ENCODE measurements at places on chromosomes 3 and 15.
A peak's percentile ranks its signal among the peaks of the same experiment; 100 is the strongest.

DNA sequence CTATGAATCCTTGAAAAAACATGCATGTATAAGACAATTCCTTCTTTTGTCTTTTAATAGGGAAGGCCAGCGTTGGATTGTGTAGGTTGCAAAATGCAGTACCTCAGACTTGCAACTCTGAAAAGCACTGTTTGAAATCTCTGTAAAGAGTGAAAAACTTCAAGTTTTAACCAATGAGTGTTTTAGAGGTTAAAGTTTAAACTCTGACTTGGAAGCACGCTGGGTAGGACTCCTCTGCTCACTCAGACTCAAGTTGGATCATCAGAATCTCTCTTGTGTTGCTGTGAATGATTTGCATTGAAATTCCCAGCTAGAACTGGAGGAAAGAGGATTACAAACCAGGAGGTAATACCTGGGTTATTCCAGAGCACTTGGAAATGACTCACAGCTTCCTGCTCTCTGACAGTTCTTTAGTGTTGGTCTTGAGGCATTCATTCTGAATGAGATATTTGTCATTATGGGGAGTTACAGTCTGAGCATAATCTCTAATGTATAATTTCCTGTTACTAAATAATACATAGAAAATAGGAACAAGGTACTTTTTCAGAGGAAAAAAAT is 49.1 kb downstream of the PLS1 start:
- DNase-seq, result peak; percentile 9

DNA sequence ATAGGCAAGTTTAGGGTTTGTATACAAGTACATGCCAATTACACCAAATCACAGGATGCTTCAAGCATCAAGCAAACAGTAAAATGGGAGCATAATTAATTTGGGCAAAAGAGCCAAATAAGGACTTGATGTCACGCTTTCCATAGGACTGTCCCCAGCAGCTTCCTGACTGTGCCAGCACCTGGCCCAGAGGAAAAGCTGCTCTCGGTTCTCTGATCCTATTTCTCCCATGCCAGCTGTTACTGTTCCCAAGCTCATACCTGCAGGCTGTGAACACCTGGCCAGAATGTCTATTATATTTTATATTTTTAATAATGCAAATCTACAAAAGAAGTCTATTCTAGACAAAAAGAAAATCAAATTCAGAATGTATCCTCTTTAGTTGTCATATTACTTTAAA is 12.2 kb downstream of the ZXDC start:
- DNase-seq, result no peak

DNA sequence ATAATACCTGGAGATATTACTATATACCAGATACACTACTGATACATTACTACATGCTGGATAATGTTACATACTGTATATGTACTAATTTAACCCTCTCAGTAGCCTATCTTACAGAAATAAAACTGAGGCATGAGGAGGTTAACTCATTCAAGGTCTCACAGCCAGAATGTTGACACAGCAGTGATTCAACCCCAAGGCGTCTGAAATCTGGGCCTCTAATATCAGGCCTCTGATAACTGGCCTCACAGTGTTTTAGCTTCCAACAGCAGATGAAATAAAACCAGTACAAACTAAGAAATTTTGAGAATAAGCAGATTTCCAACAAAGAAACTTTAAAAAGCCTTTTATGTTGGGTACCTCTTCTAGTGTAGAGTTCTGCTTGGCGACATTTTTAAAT is 23.4 kb downstream of the DZIP1L start:
- no peak for DNase-seq

- no peak for DNase-seq
Observed at GRCh38 chr3:43910750-43911149, 220.0 kb downstream of the ABHD5 start.

GRCh38 chr3:22360970-22361369 is 610.0 kb upstream of the ZNF385D start:
- no peak for DNase-seq

- no peak for DNase-seq
Observed at GRCh38 chr3:36482256-36482655, 102.0 kb downstream of the STAC start.

- DNase-seq, result no peak
Observed at GRCh38 chr15:56797720-56798275, 64.5 kb upstream of the ZNF280D start.

DNA sequence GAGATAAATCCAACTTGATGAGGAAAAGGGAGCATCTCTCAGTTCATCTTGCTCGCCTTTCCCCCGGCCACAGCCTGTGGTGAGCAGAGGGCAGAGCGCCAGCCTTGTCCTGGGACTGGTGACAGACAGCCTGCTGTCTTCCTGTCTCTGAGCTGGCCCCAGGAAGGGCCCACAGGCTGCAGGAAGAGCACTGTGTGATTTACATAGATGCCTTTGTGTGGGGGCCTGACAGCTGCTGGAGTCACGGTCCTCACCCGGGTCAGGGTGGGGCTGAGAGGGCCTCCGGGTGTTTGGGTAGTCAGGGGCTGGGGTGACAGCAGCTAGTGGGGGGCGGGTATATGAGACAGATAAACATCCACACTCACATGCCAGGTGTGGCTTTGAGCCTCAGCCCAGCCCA is 29.3 kb downstream of the PLA2G4D start:
- DNase-seq, result no peak

DNA sequence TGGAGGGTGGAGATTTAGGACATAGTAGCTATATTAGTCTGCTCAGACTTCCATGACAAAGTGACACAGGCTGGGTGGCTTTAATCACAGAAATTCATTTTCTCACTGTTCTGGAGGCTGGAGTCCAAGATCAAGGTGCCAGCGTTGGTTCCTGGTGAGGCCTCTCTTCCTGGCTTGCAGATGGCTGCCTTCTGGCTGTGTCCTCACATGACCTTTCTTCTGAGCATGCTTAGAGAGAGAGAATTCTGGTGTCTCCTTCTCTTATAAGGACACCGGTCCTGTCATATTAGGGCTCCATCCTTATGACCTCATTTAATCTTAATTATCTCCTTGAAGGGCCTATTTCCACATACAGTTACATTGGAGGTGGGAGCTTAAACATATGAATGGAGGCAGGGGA is 14.9 kb upstream of the SHC4 start:
- no peak for DNase-seq

- DNase-seq, result no peak
Observed at GRCh38 chr3:158936530-158937113, 134.8 kb downstream of the MFSD1 start.

- no peak for DNase-seq
Observed at GRCh38 chr3:52395503-52395865, 49.4 kb downstream of the SEMA3G start.

GRCh38 chr15:35047996-35048395 is 37.1 kb downstream of the NANOGP8 start:
- DNase-seq, result no peak

GRCh38 chr3:171363202-171363601 is 97.0 kb downstream of the TNIK start:
- DNase-seq, result no peak

- DNase-seq, result no peak
Observed at GRCh38 chr15:29316422-29316821, 46.8 kb upstream of the NSMCE3 start.

GRCh38 chr3:2623436-2623835 is 486.7 kb downstream of the IL5RA start:
- no peak for DNase-seq

GRCh38 chr3:87982421-87982820 is 76.4 kb downstream of the CGGBP1 start:
- DNase-seq, result no peak

DNA sequence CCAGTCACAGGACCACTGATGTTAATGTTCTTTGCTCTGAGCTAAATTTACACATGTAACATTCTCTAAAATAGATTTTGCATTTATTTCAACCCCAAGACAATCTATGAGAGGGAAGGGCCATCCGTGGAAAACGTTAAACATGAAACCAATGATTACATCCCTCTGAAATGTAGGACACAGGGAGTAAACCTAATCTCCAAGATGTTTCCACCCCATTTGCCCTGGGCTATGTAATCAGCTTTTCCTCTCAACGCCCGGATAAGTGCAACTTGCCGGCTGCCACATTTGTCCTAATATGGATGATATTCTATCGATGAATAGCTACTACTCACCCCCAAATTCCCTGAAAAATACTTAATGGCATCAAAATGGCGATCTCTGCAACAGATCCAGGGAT is 6.4 kb upstream of the FMN1 start:
- no peak for DNase-seq

Data from hepatic stellate cell (primary cell).